ENCODE measurements at places on chromosomes 5 and 9.
A peak's percentile ranks its signal among the peaks of the same experiment; 100 is the strongest.

GRCh38 chr5:919356-920000, 26.8 kb downstream of the TRIP13 start:
- DNase-seq: no peak

DNA sequence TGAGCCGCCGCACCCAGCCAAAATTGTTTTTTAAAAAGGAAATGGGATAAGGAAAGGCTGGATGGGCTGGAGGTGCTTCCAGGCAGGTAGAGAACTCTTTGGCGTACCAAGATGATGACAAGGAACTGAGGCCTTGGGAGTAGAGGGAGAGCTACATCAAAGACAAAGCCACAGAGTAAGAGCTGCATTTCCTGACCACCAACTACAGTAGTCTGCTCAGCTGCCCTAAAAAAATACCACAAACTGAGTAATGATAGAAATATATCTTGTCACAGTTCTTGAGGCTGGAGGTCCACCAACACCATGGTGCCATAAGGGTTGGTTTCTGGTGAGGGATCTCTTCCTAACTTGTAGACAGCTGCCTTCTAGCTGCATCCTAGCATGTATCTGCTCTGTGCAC, 8.2 kb downstream of the OR1K1 start:
- DNase-seq: no peak

- DNase-seq: no peak
These were observed 127.2 kb downstream of the VPS13A start for GRCh38 chr9:77304543-77304942.

DNA sequence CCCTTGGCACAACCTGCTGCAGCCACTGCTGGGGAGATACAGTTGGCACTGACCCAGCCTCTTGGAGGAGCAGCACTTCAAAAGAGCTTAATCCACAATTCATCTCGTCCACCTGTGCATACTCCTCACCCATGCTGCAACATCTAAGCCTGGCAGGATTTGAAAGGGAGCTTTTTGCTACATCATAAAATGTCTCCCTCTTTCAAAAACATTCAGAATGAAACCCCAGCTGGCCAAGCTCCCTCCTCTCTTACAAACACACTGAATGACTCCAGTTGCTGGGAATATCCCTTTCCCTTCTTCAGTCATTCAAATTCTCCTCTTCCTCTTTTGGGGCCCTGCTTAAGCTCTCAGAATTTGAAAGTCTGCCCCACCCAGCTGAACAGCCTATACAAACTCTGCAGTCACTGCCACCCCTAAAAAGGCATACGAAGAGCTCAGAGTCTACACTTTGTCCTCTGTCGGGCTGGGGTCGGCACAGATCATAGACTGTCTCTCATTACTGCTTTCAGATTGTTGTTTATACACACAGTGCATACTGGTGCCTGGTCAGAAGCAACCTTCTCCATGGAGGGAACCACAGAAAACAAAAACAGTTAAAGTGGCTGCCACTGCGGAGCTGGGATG, 8.8 kb upstream of the C5orf15 start:
- no peak for DNase-seq

GRCh38 chr9:86454701-86455615, 100.7 kb upstream of the TUT7 start:
- no peak for DNase-seq

DNA sequence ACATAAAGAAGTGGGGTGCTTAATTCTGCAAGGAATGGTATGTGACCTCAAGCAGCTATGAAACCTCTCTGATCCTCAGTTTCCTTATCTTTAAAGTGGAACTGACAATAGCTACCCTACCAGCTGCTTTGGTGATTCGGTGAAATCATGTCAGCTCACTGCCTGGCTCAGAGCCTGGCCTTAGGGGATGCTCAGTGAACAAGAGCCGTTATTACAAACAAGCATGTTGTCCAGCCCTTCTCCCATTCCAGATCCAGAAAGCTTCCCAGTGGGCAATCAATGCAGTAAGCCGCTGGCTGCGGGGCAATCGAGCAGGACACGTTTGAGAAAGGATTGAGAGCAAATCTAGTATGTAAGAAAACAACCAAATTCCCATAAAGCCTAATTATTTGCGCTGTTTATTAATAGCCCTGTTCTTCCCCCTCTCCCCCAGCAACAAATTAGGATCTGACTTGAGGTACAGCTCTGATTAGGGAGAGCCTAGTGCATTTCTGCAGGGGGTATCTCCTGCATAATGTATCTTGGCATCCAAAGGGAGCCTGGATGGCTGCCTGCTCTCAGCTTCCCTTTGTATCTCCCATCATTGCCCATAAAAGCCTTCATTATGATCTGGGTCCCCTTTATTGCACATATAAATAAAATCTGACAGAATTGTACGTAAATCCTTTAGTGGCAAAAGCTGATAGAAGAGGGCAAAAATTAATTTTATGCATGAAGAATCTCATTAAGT, 371.4 kb downstream of the TMEM232 start:
- DNase-seq: no peak

- DNase-seq: no peak
These were observed 377.2 kb upstream of the KLF4 start for GRCh38 chr9:107866711-107867311.

GRCh38 chr5:19125956-19126713, 861.9 kb downstream of the CDH18 start:
- DNase-seq: no peak

- no peak for DNase-seq
These were observed 453.3 kb upstream of the ITGA1 start for GRCh38 chr5:52334367-52334766.

DNA sequence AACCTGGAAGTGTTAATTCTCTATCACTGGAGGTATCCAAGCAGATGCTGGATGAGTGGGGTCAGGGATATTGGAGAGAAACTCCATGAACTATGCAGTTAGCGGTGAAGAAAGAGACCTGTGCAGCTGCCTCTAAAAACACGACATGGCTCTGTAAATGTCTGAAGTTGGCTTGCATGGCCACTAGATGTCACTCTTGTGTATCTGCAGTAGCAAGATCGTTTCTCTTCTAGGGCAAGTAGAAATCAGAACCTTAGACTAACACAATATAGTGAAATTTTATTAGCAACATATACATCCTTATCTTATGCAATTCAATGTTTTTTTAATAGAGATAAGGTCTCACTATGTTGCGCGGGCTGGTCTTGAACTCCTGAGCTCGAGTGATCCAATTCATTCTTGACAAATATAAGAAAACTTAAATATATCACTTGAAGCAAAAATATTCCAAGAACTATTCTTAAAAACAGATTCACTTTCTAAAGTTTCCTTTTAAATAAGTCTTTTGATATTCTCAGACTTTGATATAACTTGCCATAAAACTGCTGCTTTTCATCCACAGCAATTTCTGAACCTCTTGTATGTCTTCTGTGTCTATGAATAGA, 2.9 kb downstream of the OR2S2 start:
- peak; percentile 57 for DNase-seq

DNA sequence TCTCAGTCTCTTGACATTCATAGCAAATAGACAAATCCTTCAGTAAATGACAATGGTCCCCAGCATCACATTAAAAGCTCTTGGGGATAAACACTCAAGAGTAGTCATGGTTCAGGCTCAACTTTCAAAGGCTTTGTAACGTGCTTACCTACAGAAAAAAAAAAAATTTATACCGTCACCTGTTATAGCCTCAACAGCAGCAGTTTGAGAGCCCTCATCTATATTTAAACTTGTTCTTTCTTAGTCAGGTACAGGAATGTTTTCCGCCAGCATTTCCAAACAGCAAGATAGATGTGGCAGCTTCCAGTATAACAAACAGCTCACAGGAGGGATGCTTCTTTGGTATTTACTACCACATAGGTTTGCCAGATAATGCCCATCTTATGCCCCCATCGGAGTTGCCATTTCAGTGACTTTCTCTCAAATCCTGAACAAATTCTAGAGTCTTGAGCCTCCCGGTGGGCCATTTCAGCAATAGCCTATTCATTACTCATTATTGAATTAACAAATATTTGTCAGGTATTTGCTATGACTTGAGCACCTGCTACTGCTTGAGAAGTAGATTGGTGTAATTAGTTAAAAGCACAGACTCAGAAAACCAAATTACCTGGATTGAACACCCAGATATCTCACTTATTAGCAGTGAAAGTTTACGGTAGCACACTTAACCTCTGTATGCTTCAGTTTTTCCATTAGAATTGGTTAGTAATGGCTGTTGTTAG, 470.0 kb downstream of the EBF1 start:
- DNase-seq: no peak

DNA sequence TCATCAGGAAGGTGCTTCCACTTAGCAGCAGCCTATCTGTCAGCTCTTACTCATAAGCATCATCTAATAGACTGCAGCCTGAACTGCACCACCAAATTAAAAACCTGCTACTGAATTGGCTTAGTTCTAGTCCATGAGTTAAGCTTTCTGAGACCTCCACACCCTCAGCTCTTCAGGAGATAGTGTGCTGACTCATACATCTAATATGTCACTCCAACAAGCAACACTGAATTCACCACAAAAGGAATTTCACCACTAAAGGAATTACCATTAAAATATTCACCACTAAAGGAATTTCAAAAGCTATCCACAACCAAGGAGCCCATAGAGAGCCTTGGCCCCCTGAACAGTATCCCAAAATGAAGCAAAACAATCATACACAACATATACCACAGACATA, 418.5 kb upstream of the RORB start:
- DNase-seq: no peak

GRCh38 chr9:35725362-35725761, 6.6 kb downstream of the TLN1 start:
- DNase-seq: no peak

DNA sequence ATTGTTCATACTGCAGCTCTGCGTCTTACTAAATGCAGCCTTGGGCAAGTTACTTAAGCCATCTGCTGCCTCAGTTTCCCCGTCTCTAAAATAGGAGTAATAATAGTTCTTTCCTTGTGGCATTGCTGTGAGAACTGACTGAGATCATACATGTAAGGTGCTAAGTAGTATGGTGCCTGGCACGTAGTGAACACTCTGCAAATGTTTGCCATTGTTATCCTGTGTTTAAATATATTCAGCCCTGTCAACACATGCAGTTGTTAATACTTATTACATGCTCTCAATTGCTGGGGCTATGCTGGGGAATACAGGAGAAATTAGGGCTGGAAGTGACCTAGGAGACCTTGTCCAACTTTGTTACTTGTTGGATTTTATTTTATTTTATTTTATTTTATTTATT, 105.2 kb upstream of the RAI14 start:
- no peak for DNase-seq

GRCh38 chr5:72222521-72222920, 97.5 kb downstream of the MRPS27 start:
- DNase-seq: no peak

DNA sequence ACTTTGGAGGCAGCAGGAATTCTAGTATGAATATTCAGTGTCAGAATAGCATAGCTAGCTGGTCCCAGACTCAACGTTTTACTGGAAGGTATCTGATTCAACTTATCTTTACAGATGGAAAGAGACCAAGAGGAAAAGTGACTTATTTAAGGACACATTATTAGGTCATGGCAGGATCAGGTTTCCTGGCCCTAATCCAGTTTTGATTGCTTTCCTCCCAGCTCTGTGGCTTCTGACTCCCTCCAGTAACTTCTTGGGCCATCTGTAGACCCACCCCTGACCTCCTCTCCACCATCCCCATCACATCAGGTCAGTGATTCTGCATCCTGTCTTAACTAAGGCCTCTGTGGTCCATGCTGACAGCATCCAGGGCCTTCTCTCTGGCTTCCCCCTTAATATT, 38.4 kb downstream of the SH3TC2 start:
- no peak for DNase-seq

DNA sequence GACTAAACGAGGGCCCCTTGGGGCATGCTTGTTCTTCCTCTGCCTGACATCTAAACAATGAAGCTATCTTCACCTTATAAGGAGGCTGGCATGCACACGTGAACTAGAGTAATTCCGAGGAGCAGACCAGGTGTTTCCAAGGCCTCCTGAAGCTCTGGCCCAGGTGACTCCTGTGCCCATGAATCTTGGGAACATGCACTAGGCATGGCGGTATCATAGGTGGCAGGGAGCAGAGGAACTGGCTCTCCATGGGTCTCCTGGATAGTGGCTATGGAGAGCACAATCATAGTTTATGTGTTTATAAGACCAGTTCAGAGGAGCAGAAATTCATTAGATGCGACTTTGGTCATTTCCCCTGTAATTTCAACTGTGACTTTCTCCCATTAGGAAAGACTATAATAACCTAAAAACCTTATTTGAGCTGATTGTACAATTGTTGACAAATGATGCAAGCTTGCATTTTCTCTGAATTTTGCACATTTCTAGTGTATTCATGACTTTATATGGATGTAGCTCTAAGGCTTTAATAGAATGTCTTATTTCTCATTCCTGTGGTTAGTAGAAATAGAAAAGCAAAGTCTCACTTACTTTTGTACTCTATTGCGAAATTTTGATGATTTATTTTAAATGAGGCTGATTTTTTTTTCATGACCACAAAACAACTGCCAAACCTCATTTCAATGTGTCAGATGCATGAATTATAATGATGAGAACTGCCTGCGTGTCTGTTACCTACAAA, 135.3 kb upstream of the RPS23 start:
- DNase-seq: no peak

- DNase-seq: no peak
These were observed 55.3 kb upstream of the EXOC3 start for GRCh38 chr5:387491-388265.

- no peak for DNase-seq
These were observed 50.8 kb downstream of the KCNN2 start for GRCh38 chr5:114412510-114413171.

GRCh38 chr9:95822583-95823431, 52.7 kb upstream of the ERCC6L2 start:
- no peak for DNase-seq

DNA sequence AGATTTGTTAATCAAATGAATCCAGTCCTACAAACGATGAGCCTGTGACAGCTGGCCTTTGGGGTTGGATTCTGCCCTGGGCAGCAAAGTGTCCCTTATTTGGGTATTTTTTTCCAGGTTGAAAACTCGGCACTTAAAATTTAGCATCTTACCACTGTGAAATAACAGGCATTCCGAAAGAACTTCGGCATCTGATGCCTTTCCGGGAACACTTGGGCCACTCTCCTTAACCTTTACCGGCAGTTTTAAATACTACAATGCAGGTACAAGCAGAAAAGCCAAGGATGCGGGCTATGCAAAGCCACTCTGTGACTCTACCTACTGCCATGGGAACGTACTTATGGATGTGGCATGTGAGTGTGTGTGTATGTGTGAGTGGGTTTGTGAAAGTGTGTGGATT, 1.0 kb upstream of the RASGRF2 start:
- DNase-seq: no peak

- no peak for DNase-seq
These were observed 505.0 kb downstream of the SPOCK1 start for GRCh38 chr5:136994154-136994553.

DNA sequence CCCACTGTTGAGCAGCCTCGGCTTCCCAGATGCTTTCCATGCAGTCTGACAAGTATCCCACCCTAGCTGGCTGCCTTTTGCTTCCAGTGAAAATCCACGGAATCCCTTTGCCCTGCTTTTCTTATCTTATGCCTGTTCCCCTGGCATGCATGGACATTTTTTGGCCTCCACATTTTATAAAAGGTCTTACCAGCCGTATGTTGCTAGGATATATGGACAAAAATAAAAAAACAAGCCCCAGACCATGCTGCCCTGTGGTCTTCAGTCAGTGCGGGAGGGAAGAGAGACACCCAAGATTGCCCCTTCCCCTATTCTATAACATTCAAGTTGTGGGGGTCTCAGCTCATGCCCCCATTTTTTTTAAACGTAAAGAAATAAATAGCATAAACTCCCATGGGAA, 129.6 kb downstream of the COL23A1 start:
- no peak for DNase-seq

- DNase-seq: no peak
These were observed 62.1 kb downstream of the SEMA5A start for GRCh38 chr5:9483779-9484178.

All from CD4-positive, alpha-beta T cell (primary cell).